Keratinocyte (primary cell): ENCODE measurements at places on chromosomes 11 and 22. TPM values are rescaled to one million over a fixed set of nuclear protein-coding genes. Genes with fewer than 3 reads are reported as not detected.

DNA sequence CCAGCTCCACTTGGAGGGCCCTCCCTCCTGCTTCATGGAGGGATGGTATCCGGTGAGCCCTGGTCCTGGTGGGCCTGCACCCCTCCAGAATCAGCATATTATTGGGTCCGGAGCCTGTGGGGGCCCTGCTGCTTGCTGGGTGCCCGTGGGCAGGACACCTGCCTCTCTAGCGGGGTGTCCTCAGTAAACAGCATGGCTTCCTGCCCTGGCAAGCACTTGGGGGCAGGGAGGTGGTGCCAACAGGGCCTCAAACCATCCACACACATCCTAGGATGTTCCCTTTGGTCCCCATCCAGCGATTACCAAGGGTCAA, 108.3 kb downstream of the CTTN start:
- no peaks in the 10 kb centered on the region for H3K27me3 ChIP-seq
- no peak for DNase-seq

DNA sequence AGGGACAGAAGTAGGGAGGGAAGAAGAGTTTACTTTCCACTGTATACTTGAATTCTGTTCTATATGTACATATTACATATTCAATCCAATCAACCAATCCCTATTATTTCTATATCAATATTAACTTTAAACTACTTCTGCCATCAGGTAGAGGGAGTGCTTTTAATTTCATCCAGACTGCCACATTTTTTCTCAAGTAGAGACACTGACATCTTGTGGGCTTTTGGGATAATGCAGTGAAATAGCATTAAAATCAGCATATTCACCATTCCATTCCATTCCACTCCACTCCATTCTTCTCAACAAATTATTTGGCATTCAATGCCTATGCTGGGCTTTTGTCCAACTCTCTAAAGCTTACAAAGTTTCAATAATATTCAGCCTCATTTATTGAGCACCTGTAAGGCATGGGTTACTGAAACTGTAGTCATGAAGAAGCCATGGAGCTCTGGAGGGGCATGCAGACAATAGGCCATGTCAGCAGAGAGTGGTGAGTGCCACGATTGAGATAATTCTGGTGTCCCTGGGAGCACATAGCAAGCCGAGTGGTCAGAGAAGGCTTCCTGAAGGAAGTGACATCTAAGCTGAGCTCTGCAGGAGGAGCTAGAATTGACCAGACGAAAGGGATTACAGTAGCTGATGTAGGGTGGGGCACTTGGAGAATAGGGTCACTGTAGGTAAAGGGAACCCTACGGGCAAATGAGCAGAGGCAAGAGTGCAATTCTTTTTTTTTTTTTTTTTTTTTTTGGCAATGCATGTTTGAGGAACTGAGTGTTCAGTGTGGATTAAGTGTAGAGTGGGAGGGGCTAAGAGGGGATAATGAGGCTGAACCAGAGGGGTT, 12.8 kb upstream of the CLPB start:
- H3K27ac ChIP-seq: no peak overlapping the region
- H3K27me3 ChIP-seq: peaks cover 4% of the 10 kb centered on the region
- DNase-seq: no peak
- H3K36me3 ChIP-seq: no peaks in the 10 kb centered on the region
- H3K4me1 ChIP-seq: no peaks in the 10 kb centered on the region

CRYBA4 gene
- not detected in 3 replicates for polyA plus RNA-seq

VSTM5 gene
- 0.13 to 0.16 TPM (median 0.15 TPM) in 3 replicates for polyA plus RNA-seq

GRCh38 chr11:27452147-27452546, 20.4 kb downstream of the LGR4 start:
- peaks cover 51% of the 10 kb centered on the region for H3K4me1 ChIP-seq
- DNase-seq: no peak
- H3K27ac ChIP-seq: peak overlapping the region; percentile 10
- no peak overlapping the region for H3K4me3 ChIP-seq
- no peaks in the 10 kb centered on the region for H3K27me3 ChIP-seq
- no peaks in the 10 kb centered on the region for H3K36me3 ChIP-seq

KRTAP5-9 gene
- polyA plus RNA-seq: 0.05 to 0.12 TPM in 2 of 3 replicates, not detected in the other

DNA sequence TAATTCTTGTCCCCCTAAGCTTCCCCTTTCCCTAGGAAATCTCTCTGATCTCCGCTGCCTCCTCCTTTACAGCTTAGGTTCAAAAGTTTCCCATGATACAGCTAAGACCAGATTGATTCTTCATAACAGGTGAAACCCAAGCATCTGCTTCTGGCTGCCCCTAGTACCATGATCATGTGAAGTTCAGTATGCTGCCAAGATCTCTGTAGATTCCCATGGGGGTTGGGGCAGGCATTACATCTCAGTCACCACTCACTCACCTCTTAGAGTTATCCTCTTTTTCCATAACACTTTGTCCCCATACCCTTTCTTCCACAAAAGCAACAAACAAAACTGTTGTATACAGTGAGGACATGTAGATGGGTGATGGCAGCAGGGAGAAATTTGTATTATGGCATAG, 44.0 kb downstream of the RRP8 start:
- H3K4me1 ChIP-seq: peaks cover 3% of the 10 kb centered on the region
- no peak for DNase-seq
- no peaks in the 10 kb centered on the region for H3K27me3 ChIP-seq
- H3K27ac ChIP-seq: no peak overlapping the region
- no peaks in the 10 kb centered on the region for H3K36me3 ChIP-seq
- no peak overlapping the region for H3K4me3 ChIP-seq

TRIM6 gene
- 3.9 to 5.2 TPM (median 4.5 TPM) in 3 replicates for polyA plus RNA-seq

DNA sequence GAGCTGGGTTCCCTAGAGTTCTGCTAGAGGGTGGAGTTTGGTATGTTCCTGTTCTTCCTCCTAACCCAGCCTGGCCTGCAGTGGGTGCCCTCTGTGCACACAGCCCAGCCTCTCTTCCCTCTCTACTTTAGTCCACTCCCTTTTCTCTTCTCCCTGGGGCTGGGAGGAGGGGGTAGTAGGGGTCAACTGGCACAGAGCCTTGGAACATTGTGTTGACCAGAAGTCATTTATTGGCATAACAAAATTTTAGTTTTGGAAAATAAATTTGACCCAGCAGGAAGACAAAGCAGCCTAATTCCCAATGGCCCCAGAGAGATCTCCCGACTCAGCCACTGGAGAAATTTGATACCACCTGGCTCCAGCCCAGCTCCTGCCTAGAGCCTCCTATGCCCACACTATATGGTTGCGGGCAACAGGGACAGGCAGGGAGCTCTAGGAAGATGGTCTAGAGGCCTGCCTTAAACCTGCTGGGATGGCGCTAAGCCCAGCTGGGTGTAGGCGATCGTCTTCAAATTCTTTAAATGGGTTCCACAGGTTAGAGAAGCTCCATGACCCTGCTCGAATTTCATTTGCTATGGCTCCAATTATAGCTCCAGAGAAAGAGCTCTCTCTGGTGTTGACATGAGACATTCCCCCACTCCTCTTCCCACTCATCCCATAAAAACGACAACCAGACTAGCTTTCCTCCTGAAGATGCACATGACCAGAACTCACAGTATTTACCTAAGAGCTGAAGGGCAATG, 9.9 kb downstream of the PCSK7 start:
- H3K4me1 ChIP-seq: no peaks in the 10 kb centered on the region
- H3K27me3 ChIP-seq: no peaks in the 10 kb centered on the region
- no peak overlapping the region for H3K4me3 ChIP-seq
- H3K27ac ChIP-seq: no peak overlapping the region
- DNase-seq: no peak
- peaks cover 58% of the 10 kb centered on the region for H3K36me3 ChIP-seq

GRCh38 chr22:42959576-42960509, 55.1 kb downstream of the PACSIN2 start:
- peaks cover 2% of the 10 kb centered on the region for H3K36me3 ChIP-seq
- H3K4me1 ChIP-seq: peaks cover 49% of the 10 kb centered on the region
- H3K27me3 ChIP-seq: no peaks in the 10 kb centered on the region
- H3K4me3 ChIP-seq: no peak overlapping the region
- no peak for DNase-seq

LUZP2 gene
- polyA plus RNA-seq: 0.03 to 0.08 TPM in 2 of 3 replicates, not detected in the other

GRCh38 chr11:19790831-19791552, 78.4 kb downstream of the NAV2 start:
- no peaks in the 10 kb centered on the region for H3K36me3 ChIP-seq
- DNase-seq: no peak
- peaks cover 18% of the 10 kb centered on the region for H3K27me3 ChIP-seq
- H3K4me1 ChIP-seq: no peaks in the 10 kb centered on the region
- H3K4me3 ChIP-seq: no peak overlapping the region

GRCh38 chr11:74634537-74634936, 42.2 kb downstream of the POLD3 start:
- no peaks in the 10 kb centered on the region for H3K36me3 ChIP-seq
- no peaks in the 10 kb centered on the region for H3K27me3 ChIP-seq
- no peak overlapping the region for H3K4me3 ChIP-seq
- peaks cover 51% of the 10 kb centered on the region for H3K4me1 ChIP-seq

- H3K4me1 ChIP-seq: no peaks in the 10 kb centered on the region
- DNase-seq: no peak
- H3K36me3 ChIP-seq: no peaks in the 10 kb centered on the region
- peaks cover 10% of the 10 kb centered on the region for H3K27me3 ChIP-seq
These were observed 101.8 kb upstream of the CADM1 start for GRCh38 chr11:115605871-115606497.

DNA sequence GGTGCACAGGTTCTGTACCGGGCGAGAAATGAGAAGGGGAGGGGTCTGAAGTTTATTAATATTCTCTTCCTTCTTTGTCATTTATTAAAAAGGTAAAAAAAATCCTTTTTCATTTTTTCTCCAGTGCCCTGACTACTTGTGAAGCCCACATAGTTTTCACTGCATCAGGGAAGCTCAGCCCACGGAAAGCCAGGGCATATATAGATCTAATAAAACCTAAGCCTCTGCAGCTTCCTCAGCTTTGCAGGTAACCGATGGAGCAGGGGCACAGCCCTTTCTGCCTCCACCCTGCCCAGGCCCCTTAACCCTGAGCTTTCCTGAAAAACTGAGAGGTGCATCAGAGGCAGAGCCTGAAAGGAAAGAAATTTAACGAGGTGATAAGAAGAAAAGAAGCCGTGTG, 140.1 kb downstream of the NXPE2 start:
- H3K4me1 ChIP-seq: no peaks in the 10 kb centered on the region
- no peak overlapping the region for H3K4me3 ChIP-seq
- no peak overlapping the region for H3K27ac ChIP-seq
- H3K36me3 ChIP-seq: no peaks in the 10 kb centered on the region

GRCh38 chr11:132549561-132549960, 982.7 kb downstream of the OPCML start:
- no peak overlapping the region for H3K27ac ChIP-seq
- H3K4me1 ChIP-seq: no peaks in the 10 kb centered on the region
- H3K36me3 ChIP-seq: no peaks in the 10 kb centered on the region
- no peaks in the 10 kb centered on the region for H3K27me3 ChIP-seq
- no peak overlapping the region for H3K4me3 ChIP-seq
- DNase-seq: no peak

- peak; percentile 15 for DNase-seq
- H3K4me3 ChIP-seq: no peak overlapping the region
- H3K27ac ChIP-seq: no peak overlapping the region
- no peaks in the 10 kb centered on the region for H3K27me3 ChIP-seq
- H3K4me1 ChIP-seq: peaks cover 15% of the 10 kb centered on the region
- no peaks in the 10 kb centered on the region for H3K36me3 ChIP-seq
These were observed 106.7 kb downstream of the APIP start for GRCh38 chr11:34809191-34810106.
